Activated CD4-positive, CD25-positive, alpha-beta regulatory T cell treated with anti-CD3 and anti-CD28 coated beads, Interleukin-2, amount 50 U/mL, for 72 hours (primary cell): ENCODE measurements at places on chromosomes 4 and X.

DNA sequence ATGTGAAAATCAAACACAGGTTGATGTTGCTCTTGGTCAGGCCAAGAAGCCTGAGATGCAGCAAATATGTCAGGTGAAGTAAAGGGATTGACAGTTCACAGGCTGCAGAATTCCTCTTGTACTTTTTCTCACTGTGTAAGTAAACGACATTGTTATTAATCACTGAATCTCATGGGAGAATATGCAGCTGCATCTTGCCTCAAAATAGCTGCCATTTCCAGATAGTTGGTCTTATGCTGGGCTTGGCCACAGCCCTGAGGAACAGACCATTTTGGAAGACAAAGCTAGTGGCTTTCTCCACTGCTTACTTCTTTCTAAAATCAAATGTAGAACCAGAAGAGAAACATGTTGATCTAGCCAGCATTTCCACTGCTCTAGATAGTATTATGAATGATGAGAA lies 403.4 kb upstream of the NR3C2 start:
- DNase-seq: no peak

DNA sequence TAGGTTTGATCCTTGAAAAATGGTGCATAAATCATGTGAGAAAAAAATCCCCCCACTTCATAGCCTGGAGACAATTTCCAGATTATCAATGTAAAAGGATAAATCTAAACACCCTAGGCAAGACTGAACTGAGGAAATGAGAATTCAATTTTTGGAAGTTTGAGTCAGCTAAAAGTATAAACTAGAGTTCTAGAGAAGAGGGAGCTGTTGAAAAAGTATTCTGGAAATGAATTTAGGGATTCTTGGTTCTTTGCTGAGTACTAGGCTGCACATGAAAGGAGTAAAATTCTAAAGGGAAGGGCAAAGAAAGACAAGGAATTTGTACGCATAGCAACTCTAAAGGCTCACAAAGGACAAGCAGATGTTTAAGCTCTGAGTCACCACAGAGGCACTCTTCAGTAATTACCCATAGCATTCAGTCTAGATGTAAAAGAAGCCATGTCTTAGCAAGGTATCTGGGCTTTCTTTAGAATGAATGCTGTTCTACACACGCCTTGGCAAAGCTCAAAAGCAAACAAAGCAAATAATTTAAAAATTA lies 896.5 kb downstream of the PDHA2 start:
- DNase-seq: no peak

DNA sequence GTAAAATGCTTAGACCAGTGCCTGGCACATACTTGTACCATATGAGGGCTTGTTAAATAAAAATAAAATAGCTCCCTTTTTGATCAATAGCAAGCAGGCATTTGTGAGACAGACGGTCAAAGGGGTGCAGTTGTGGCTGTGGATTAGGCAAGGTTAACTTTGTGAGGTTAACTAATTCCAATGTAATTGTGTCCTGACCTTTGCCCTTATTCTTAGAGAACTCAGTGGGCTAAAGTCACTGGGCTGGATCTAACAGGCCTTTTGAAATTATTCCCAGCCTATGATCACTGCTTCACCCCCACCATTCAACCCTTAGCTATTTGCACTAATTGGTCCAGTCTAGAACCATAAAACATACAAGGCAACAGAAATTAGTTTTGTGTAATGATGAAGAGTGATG lies 166.4 kb downstream of the MID1 start:
- no peak for DNase-seq

GRCh38 chr4:88792821-88793220 lies 95.2 kb upstream of the NAP1L5 start:
- DNase-seq: no peak

GRCh38 chr4:108762559-108763225 lies at the start of gene ETNPPL:
Gene ETNPPL (minus strand): TSS chr4:108763053. CDS start chr4:108762898, 155 bp downstream.
- no peak for DNase-seq

DNA sequence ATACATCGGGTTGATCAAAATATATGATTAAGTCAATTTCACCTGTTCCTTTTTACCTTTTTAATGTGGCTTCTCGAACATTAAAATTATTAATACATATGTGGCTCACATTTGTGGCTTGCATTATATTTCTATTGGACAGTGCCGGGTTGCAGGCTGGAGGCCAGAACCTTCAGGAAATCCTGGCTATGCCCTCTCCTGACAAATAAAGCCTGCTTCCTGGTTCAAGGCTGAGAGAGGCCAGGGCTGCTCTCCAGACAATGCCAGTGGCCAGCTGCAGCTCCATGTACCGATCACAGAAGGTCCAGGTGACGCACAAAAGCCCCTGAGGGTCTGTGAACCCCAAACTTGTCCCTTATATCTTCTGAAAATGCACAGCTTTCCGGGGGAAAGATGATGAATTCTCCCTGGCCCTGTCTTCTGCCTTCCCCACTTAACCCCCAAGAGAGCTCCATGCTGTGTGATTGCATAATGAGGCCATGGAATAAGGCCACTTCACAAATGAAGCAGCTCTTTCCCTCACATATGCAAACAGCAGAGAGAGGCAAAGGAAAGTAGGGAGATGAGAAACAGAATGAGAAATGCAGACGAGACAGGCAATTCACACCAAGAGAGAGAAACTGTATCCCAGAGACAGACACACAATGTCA lies 241.2 kb downstream of the BCOR start:
- no peak for DNase-seq

DNA sequence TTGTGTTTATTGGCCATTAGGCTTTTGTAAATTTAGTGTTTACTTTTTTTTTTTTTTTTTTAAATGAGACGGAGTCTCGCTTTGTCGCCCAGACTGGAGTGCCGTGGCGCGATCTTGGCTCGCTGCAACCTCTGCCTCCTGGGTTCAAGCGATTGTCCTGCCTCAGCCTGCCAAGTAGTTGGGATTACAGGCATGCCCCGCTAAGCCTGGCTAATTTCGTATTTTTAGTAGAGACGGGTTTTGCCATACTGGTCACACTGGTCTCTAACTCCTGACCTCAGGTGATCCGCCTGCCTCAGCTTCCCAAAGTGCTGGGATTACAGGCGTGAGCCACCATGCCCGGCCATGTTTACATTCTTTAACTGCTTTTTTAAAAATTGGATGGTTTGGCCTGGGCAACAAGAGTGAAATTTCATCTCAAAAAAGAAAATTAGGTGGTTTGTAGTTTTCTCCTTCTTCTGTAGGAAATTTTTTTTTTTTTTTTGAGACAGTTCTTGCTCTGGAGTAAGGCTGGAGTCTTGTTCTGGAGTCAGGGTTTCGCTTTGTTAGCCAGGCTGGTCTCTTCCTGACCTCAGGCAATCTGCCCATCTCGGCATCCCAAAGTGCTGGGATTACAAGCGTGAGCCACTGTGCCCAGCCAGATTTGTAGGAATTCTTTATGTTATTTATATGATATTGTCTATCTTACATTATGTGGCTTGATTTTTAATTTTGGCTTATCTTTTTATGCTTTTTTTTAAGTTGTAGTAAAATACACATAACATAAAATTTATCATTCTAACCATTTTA lies 15.1 kb downstream of the UBE2K start:
- DNase-seq: no peak

DNA sequence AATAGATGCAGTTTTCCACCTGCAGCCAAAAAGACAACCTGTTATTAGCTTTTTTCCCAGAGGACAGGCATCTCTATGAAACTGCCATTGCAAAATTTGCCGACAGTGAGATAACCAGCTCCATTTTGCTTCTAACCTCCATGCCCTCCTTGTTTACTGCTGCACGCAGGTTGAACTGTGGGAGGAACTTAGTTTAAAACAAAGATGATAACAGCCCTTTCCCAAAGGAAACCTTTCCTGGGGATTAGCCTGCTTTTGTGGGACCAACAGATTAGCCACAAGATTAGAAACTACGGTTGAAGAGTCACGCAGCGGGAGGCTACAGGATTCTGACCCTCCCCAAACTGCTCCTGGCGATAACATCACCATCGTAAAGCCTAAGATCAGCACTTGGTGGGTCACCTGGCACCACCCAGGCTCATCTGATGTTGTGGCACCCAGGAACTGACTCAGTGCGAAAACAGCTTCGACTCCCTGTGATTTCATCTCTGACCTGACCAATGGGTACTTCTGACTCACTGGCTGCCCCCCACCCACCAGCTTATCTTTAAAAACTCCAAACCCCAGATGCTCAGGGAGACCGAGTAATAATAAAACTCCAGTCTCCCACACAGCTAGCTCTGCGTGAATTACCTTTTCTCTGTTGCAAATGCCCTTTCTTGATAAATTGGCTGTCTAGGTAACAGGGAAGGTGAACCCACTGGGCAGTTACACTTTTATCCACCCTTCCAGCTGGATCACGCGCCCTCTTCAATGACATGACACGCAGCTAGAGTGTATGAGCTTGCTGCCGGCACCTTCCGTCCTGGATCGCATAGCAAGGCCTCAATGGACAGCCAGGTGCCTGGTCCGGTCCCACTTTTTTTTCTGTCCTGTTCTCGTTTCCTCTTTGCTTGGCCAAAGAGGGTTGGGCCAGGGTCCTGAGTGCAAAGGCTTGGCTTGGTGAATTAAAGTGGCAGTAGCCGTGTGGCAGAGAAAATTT lies 27.2 kb downstream of the NOP14 start:
- DNase-seq: peak; percentile 73

GRCh38 chrX:25561190-25561589 lies 545.4 kb upstream of the ARX start:
- DNase-seq: no peak

GRCh38 chr4:153522802-153523094 lies 56.6 kb downstream of the TMEM131L start:
- peak; percentile 59 for DNase-seq

- no peak for DNase-seq
Measured at GRCh38 chr4:168634276-168634802, 137.5 kb downstream of the PALLD start.

DNA sequence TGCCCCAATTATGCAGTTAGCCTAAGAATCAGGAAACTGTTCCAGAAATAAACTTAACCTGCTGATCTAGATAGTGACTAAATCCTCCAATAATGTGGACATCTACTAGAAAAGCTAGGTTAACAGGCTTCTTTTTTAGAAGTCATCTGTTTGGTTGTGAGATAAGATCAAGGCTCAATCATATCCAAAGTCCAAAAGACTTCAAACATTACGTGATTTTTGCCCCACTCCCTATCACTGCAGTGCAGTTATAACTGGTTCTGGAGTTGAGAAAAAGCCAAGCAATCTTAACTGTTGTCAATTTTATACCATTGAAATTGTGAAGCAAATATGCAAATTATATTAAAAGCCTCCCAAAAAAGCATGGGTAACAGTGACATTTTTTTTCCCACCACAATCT lies 781.4 kb downstream of the KLHL13 start:
- no peak for DNase-seq

DNA sequence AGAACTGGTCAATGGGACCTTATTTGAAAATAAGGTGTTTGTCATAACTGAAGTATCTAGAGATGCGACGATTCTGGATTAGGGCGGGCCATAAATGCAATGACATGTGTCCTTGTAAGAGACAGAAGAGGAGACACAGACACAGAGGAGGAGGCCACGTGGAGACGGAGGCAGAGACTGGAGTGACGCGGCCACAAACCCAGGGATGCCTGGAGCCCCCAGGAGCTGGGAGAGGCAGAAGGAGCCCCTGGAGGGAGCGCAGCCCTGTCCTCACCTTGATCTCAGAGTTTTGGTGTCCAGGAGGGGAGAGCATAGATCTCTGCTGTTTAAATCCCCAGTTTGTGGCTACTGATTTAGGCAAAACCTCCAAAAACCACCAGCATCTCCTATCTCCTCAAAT lies 5.0 kb downstream of the GTPBP6 start:
- no peak for DNase-seq

GRCh38 chr4:23861897-23862296 lies 27.9 kb downstream of the PPARGC1A start:
- DNase-seq: no peak

DNA sequence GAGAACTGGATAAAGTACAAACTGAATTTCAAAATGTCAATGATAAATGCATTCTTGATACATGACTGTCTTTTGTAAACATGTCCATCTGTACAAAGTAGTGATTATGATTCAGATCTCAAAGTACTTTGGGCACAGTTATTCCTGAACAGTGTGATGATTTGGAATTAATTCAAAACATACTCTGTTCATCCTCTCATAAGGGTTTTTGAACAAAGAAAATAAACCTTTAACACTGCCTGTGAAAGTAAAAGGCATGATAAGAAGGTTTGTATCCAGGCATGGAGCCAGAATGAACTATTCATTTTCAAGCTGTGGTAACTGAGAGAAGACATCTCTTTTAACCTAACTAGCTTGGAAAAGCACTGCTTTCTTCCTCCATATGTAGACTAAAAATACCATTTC lies 883 bp upstream of the KLHL4 start:
- DNase-seq: no peak

- DNase-seq: no peak
Measured at GRCh38 chrX:116409219-116409618, 27.2 kb upstream of the SLC6A14 start.

GRCh38 chrX:115521741-115522140 lies 39.2 kb upstream of the PLS3 start:
- no peak for DNase-seq

- no peak for DNase-seq
Measured at GRCh38 chr4:67604749-67605148, 46.2 kb downstream of the STAP1 start.
